ENCODE measurements at places on chromosomes 5 and 9. TPM values are rescaled to one million over a fixed set of nuclear protein-coding genes. Genes with fewer than 3 reads are reported as not detected.

ADRA1B gene
- not detected for total RNA-seq

EIF4E1B gene
- total RNA-seq, result 0.63 TPM

JAKMIP2 gene
- total RNA-seq, result 13.4 TPM

SLC36A2 gene
- not detected for total RNA-seq

PCDHGC5 gene
- 0.78 TPM for total RNA-seq

ACSL6 gene
- total RNA-seq, result 2.4 TPM

ENTREP1 gene
- 25.0 TPM for total RNA-seq

FOXD1 gene
- 0.73 TPM for total RNA-seq

BTF3 gene
- total RNA-seq, result 760 TPM
